BE2C (cell line): ENCODE measurements at places on chromosomes 13 and 19.

DNA sequence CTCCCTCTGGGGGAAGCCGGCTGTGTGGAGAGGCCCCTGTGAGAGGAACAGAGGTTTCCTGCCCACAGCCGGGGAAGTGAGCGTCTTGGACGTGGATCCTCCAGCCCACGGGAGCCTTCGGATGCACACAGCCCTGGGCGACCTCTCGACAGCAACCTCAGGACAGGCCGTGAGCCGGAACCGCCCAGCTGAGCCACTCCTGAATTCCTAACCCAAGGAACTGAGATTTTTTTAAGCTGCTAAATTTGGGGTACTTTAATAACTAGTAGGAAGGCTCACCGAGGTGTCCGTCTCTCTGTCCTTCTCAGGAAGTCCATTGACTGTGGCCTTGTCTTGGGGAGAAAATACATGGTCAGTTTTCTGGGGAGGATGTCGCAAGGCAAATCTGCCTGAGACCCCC is 9.1 kb downstream of the LAIR1 start:
- DNase-seq: no peak

DNA sequence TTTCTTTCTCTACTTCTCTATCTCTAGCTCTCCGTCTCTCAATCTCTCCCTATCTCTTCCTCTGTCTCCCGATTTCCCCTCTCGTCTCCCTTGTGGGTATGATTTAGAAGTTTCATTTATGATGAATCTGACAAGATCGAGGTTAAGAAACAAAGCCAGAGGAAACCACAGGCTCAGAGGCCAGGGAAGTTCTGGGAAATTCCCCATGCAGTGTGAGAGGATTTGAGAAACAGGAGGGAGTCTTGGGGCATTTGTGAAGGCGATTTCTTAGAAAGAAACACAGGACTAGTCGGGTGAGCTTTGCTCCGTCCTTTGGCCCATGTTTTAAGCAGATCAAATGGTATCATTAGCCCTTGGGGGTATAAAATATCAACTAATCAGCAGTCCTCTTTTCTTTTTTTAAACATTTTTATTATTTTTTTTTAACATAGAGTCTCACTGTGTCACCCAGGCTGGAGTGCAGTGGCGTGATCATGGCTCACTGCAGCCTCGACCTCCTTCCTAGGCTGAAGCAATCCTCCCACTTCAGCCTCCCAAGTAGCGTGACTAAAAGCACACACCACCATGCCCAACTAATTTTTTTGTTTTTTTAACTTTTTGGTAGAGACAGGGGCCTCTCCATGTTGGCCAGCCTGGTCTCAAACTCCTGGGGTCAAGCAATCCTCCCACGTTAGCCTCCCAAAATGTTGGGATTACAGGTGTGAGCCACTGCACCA is 25.8 kb downstream of the TNFSF9 start:
- no peak for DNase-seq

DNA sequence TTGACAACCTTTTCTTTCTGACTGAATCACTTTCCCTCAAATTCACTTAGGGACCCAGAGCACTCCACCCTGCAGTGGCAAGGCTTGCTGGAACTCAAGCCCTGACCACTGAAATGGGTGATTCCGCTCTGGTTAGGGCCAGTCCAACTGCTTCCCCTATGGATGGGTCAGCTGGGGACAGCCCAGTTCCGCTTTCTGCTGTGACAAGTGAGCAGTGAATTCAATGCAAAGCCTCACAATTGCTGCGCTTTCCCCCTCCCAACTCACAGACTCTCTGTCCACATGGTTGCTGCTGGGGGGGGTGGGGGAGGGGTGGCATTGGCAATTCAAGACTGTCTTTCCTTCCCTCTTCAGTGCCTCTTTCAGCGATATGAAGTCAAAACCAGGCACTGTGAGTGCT is 18.7 kb downstream of the CD70 start:
- DNase-seq: no peak

DNA sequence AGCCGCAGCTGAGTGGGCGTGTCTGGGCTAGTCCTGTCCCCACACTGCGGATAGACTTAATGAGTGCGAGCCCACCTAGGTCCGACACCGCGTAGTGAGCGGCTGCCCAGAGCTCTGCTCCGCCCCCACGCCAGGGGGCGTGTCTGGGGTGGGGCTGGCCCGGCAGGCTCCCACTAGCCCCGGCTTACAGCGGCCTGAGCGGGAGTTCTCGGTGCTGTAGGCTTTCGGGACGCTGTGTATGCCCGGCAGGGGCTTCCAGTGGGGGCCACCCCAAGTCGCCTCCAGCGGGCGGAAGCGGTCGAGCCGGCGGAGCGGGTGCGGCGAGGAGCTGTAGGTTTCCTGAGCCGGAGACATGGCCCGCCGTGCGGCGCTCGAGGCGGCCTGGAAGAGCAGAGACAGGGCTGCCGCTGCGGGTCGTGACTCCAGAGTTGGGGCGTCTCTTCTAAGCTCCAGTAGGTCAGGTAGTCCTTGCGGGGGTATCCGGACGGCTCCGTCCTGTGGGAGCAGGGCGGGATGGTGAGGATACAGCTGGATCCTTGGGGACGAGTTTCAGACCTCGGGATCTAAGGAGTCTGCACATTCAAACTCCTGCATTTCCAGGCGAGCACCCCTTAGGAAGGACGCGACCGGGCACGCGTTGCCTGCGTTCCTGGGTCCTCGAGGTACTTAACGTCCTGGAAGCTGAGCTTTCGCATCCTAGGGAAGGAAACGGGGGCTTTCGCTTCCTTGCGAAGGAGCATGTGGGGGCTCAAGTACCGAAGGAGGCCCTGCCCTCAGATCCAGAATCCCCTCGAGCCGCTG is 1.2 kb downstream of the CGB7 start:
- DNase-seq: peak; percentile 68

DNA sequence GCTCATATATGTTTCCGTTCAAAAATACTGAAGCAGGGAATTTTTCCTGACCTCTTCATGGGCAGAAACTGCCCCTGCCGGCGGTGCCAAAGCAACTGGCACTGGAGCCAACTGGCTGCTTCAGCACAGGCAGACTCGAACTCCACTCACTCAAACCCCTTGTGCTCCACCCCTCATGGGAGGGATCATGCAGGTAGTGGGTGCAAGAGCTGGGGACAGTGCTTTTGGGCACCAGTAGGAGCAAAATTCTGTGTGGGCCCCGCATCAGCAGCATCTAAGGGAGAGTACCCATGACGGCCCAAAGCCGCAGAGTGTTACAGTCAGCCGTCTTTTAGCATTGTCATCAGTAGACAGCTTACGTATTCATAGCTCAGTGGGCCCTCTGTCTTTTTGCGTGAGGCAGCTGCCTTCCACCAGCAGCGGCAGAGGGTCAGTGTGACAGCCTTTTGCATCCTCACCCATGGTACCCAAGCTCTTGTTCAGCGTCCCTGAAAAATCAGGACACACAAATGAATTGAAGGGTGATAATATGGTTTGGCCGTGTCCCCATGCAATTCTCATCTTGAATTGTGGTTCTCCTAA is 393.8 kb downstream of the SLITRK6 start:
- DNase-seq: no peak

DNA sequence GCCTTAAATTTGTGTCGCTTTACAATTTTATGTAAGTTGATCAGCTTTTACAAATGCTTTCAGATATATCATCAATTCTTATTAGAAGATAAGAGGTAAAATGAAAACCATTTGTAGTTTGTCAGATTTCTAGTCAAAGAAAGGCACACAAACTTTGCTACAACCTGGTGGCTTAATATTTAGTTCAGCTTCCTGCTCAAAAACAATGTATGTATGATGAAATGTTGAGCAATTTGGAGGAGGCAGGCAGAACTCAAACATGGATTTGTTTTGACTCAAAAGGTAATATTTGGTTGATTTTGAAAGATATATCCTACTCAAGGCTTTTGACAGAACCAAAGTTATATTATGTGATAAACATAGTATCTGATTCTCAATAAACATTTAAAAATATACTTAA is 24.2 kb downstream of the NEK5 start:
- no peak for DNase-seq

DNA sequence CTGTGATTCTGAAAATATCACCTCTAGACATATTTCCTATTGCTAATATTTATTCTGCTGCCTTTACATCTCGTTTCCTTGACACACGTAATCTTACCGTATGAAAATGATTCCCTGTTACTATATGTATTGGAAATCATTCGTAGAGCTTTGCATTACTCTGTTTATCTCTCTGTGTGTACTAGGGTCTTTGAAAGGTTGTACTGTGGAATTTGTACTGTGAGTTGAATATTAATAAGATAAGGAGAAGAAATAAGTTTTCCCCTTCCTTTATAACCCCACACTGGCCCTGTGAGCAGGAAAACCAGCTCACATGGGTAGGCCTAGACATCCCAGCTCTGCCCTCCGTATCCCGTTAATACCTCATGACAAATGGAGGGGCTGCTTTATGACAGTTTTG is 354.9 kb downstream of the KLF5 start:
- DNase-seq: no peak

- no peak for DNase-seq
Measured at GRCh38 chr13:28719227-28720055, 671 bp upstream of the SLC46A3 start.

- no peak for DNase-seq
Measured at GRCh38 chr13:79871594-79871993, 390.6 kb downstream of the NDFIP2 start.

DNA sequence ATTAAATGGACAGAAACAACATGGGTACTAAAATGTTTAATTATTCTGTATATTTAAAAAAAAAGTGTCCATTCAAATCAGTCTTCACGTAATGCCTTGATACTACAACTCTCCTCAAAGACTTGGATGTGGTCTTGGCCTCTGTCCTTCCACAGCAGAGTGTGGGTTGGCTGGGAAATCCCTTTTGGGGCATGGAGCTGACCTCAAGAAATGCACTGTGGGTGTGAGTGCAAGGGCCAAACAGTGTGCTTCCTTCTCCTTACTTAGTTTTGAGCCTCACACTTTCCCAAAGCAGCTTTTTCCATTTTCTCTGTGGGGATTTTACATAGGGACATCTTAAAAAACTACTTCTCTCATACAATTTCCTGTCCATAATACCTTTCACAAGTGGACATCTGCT is 607.4 kb downstream of the EFNB2 start:
- DNase-seq: no peak

DNA sequence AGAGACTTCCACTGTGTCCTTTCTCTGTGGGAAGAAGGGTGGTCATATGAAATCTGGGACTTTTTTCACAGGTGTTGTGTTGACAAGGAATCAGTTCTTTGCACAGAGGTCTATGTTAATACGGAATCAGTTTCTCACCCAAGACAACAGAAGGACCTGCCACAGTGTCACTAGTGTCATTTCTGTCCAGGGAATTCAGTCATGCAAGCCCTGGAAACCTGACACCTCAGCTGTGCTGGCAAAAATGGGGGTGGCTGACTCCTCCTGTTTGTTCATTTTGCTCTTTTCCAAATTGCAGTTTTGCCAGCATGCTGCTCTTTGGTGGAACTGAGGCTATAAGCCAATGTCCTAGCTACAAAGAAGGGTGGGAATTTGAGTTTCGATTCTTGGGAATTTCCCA is 49.8 kb upstream of the ESD start:
- no peak for DNase-seq

GRCh38 chr13:68813180-68813796 is 1294.3 kb upstream of the ATXN8OS start:
- DNase-seq: no peak

DNA sequence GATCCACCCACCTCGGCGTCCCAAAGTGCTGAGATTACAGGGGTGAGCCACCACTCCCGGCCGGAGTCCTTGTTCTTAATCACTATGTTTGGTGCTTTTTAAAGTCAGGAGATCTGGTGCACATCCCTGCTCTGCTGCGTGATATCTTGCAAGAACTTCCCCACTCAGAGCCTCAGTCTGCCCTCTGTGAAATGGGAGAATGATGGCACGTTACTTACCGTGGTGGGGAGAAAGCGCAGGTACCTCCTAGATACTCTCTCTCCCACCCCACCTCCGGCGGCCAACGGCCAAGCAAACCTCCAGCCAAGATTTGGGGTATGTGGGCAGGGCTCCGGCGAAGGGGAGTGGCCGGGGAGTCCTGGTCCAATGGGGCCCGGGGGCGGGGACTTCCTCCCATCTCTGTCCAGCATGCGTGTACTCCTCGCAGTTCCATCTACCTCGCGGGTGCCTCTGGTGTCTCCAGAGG is at the start of gene RYR1:
Gene RYR1 (plus strand): TSS at position 424 of the 466 bp plus-strand sequence. CDS start 139 bp downstream, outside the sequence.
- DNase-seq: peak; percentile 66

GRCh38 chr13:22009500-22009899 is 338.6 kb downstream of the FGF9 start:
- DNase-seq: no peak

- DNase-seq: no peak
Measured at GRCh38 chr19:49678985-49679770, 2.1 kb downstream of the PRMT1 start.

- DNase-seq: no peak
Measured at GRCh38 chr13:35760735-35761281, 284.3 kb upstream of the MAB21L1 start.

GRCh38 chr13:49859560-49859959 is 67.1 kb upstream of the KPNA3 start:
- no peak for DNase-seq

GRCh38 chr19:4871711-4872110 is 4.2 kb upstream of the PLIN3 start:
- no peak for DNase-seq

DNA sequence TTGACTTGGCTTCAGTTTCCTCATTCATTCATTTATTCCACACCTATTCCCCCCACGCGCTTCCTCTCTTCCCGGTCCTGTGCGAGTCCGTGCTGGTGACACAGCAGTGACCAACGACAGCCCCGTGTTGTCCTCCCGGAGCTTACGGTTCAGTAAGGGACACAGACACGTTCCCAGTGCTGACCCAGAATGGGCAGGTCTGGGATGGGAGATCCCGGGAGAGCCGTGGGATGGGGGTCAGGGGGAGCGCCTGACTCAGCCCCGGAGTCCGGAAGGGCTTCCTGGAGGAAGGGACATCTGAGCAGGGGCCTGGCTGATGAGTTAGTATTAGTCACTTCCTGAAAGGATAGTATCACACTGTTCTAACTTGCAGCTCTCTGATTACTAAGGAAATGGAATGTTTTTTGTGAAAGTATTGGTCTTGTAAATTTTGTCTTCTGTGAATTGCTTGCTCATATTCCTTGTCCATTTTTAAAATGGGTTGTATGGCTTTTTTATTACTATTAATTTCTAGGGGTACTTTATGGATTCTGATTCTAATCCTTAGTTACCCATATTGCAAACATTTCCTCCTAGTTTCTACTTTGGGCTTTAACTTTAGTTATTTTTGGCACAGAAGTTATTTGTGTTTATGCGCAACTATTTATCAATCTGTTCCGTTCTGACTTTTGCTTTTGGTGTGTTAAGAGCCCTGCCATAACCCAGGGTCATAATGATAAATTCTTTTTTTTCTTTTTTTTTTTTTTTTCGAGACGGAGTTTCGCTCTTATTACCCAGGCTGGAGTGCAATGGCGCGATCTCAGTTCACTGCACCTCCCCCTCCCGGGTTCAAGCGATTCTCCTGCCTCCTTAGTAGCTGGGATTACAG is 708 bp upstream of the ERCC1 start:
- peak; percentile 82 for DNase-seq

DNA sequence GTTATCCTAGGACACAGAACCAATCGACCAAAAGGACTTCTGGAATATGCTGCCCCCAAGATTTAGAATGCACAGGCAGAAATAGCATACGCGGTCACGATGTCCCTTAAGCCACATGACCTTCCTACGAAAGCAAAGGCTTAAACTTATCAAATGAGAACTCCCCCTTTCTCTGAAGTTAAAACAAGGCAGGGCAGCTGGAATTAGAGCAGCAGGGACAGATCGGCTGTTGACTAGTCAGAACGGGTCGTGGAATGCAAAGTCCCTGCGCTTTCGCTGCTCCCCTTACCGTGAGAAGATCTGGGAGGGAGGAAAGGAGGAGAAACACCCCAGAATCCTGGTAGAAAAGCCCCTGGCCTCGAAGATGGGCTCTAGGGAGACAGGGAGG is 799 bp upstream of the USPL1 start:
- DNase-seq: peak; percentile 63
